T-helper 17 cell (primary cell): ENCODE measurements at places on chromosomes 2 and 18.

GRCh38 chr18:32980896-32981295, 208.1 kb upstream of the KLHL14 start:
- DNase-seq, result no peak

GRCh38 chr18:45015788-45016128, 335.1 kb downstream of the SETBP1 start:
- DNase-seq, result no peak

DNA sequence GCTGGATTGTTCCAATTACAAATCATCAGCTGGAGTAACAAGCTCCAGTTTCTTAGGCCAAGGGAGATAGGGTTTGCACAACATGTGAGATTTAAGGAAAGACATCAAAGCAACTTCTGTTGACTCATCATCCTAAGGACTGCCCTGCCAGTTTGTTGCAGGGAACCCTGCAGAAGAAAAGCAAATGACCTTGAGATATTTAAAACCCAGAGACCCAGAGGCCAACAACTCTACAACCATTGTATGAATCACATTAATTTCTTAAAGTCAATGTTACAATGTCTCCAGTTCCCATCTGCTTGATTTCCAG, 491.8 kb upstream of the ACVR2A start:
- no peak for DNase-seq

DNA sequence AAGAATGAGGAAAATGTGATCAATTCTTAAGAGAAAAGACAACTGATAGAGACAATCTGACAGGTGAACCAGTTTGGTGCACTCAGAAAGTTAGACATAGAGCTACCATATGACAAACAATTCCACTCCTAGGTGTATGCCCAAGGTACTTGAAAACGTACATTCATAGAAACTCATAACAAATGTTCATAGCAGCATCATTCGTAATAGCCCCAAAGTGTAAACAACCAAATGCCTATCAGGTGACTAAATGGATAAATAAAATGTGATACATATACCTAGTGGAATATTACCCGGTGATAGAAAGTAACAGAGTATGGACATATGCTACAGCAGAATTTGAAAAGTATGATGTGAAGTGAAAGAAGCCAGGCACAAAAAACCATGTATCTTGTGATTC, 149.3 kb upstream of the TRIB2 start:
- no peak for DNase-seq

- no peak for DNase-seq
Measured at GRCh38 chr18:41237317-41237716, 717.7 kb upstream of the PIK3C3 start.

DNA sequence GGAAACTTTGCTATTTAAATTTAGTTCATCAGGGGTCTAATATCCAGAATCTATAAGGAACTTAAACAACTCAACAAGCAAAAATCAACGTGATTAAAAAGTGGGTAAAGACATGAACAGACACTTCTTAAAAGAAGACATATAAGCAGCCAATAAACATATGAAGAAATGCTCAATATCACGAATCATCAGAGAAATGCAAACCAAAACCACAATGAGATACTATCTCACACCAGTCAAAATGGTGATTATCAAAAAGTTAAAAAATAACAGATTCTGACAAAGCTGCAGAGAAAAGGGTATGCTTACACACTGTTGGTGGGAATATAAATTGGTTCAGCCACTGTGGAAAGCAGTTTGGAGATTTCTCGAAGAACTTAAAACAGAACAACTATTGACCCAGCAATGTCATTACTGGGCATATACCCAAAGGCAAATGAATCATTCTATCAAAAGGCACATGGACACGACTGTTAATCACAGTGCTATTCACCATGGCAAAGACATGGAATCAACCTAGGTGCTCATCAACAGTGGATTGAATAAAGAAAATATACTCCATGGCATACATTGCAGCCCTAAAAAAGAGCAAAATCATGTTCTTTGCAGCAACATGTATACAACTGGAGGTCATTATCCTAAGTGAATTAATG, 189.9 kb downstream of the SLC4A10 start:
- DNase-seq, result no peak

DNA sequence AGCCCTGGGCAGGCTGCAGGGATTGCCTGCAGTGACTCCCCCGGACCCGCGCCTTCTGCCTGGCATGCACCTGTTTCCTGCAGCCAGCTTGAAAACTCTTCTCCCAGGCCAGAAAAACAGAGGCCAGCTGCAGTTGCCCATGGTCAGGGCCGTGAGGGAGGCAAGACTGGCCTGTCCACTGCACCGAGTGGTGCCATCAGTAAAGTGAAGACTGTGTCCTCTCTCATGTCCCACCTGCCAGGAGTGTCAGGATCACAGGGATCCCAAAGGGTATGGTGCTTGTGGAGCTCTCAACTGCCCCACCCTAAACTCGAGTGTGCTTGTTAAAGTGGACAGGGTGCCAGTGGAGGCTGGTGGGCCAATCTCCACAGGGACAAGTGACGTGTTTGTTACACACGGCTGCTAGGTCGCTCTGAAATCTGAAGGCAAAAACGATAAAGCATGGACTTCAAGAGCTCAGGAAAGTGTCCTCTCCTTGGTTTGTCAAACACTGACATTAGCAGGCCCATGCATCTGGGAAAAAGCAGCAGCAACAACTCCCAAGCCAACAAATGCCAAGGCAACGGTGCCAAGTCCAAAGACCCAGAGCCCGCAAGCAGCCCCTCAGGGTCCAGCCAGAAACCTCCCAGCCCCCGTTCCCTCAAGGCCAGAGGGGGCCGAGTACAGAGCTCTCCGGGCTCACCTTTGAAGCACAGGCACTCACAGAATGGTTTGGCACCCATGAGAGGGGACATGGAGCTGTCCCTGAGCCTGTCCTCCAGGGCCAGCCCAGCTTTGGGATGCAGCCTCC, 213.2 kb downstream of the HDAC4 start:
- no peak for DNase-seq

DNA sequence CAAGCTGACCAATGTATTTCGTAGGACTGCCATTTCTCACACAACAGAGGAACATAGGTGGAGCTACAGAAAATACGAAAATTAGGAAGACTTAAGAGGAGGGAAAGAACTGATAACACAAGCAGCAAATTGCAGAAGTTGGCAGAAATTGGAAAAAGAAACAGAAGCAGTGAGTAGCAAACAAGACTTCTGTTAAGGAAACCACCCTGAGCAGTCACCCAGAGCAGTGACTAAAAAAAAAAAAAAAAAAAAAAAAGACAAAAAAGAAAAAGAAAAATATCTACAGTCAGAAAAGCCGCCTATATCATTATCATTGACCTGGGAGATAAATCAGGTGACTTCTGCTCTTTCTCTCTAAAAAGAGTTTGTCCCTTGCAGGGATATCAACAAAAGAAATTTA, 21.4 kb downstream of the STK17B start:
- DNase-seq, result no peak

DNA sequence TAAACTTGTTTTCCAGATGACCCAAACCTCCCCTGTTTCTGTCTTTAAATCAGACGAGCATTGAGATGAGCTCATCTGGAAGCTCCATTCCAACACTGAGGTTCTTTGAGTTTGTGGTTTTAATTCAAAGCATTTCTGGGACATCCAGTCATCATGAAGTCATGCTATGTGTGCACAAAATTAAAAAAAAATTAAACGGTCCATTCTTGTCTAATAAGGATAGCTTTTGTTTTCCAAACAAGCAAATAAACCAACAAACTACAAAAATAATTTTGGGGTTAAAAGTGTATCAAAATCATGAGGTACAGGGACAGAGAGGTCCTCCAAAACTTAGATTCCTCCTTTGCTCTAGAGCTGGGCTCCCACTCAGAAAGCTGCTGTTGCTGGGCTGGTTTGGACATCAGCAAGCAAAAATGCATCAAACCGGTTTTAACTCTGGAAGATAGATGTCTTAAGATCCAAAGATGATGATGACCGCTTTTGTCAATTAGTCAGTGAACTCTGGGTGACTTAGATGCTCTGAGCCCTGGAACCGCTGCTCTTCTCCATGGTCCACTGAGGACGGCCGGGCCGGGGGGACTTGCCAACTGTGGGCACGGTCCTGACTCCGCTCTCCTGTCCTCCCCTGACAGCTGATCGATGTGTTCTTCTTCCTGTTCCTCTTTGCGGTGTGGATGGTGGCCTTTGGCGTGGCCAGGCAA, 65.4 kb downstream of the TRPM8 start:
- no peak for DNase-seq

DNA sequence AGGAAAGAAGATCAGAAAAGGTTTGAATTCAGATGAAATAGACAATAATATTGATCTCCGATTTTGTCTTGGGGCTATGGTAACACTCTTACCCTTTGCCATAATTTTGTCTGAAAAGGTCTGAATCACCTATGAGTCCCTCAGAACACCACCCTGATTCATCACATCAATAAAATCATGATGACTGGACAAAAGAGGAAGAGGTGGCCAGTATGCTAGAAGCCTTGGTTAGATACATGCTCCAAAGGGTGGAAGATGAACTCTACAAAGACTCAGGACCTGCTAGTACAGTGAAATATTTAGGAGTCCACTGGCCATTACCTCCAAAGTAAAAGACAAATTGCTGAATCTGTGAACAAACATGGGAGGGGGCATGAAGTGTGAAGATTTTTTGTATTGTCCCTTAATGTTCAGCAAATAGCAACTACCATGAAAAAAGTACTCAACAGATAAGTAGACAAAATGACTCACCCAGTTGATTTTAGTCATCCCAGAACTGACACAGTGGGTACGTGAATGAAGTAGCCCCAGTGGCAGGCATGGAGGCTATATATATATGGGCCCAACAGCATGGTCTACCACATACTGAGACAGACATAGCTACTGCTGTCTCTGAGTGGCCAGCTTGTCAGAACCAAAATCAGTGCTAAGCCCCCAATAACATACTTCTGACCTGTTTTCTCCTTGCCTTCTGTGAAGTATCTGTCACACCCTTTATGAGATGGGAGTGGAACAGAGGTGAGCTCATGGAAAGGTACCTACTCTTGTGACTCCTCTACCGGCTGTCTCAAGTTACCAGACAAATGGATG, 36.5 kb upstream of the GLS start:
- DNase-seq, result no peak

DNA sequence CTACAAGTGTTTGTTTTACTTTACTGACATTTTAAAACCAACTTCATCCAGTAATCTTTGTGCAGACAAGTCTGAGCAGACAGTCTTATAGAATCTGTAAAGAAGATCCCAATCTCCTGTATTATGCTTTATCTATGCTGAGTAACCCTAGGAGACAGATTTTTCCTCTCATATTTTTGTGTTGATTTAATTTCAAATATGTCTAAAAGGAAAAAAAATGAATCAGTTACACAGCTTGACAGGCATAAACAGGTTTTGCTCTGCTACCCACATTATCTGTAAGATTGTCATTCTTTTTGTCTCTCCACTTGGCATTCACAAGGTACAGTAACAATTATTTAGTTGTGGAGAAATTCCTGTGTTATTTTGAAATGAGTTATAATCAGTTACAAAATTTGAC, 415.0 kb downstream of the NYAP2 start:
- no peak for DNase-seq

DNA sequence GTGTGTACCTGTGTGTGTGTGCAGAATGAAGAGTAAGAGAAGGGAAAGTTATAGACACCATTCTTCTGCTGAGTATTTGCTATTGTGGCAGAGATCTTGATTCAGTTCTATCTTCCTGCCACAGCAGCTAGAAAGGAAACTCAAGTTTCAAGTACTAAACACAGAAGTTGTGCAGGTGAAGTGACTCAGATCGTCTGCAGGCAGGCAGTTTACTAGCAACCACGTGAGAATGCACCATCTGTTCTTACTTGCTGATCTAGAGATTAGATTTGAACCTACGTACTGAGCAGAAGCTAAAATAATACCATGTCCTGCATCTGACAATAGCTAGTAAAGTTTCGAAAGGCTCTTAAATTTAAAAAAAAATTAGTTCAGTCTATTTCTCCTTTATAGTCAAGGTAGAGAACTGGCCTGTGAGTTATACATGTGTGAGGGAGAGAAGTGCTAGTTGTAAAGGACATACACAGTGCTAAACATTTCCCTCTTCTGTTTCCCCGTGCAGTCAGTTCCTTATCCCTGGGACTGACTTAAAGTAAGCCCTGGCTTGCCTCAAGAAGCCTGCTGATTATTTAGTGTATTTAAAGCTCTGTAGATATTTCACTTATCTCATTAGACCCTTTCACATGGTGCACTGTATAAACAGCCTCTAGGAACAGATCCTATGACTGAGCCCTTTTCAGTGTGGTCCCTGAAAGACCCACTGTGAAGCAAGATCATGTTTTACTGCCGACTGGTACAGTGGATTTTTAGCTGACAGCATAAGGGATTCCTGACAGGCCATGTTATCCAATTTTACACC, 45.0 kb downstream of the SLC38A11 start:
- no peak for DNase-seq

GRCh38 chr18:3554091-3554601, 104.2 kb downstream of the TGIF1 start:
- no peak for DNase-seq

DNA sequence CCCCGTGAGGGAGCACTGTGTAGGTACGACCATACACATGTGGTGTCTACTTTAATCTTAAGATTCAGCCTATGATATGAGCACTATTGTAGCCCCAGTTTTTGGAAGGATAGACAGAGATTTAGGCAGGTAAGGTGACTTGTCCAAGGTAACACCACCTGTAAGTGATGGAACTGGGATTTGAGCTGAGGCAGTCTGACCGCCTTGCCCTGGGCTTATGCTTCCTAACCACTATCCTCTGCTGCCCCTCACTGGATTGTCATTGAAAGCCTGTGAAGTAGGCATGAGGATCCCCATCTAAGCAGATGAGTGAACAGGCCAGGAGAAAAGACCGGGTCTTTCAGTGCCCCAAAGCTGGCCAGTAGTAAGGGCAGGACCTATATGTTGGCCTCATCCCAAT, 343.8 kb downstream of the CYRIA start:
- no peak for DNase-seq

GRCh38 chr2:46847726-46848412, 67.7 kb downstream of the MCFD2 start:
- DNase-seq, result no peak

DNA sequence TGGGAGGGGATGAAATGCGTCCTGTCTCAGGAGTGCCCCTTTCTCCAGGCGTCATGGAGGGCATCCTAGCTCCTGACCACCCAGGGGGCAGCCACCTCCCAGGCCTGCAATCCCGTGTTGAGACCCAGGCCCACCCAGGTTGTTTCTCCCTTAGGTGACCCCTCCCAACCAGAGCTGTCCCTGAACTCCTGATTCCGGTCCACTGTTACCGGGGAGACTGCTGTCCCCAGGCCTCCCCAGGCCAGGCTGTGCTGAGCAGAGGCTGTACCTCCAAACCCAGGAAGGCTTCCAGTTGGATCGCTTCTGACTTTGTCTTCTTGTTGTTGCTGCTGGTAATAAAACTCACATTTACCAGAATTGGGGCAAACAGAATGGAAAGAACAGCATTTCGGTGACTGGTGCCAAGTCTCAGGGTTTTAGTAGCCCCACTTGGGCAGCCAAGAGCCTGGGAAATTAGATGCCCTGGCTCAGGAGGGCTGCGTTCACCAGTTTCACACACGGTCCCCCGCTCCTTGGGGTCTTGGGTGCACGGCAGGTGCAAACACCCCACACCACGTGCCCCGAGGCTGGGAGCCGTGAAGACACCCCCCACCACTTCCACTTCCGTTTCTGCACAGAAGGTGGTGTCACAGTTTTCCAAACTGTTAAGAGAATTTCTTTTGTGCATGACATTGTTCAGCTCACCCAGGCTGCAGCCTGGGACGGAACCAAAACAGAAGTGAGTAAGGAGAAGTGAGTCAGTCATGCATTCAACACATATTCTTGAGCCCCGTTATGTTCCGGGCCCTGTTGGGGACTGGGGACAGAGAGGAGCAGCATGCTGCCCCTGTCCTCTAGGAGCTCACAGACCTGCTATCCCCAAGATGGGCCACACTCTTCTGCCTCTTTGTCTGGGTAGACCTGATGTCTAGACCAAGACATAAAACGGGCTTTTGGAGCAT, 29.4 kb downstream of the ITM2C start:
- DNase-seq, result no peak
